Transverse colon (tissue), 4 donors: ENCODE measurements at places on chromosomes 6 and 20. TPM values are rescaled to one million over a fixed set of nuclear protein-coding genes. Genes with fewer than 3 reads are reported as not detected.

The TMEM244 gene
- not detected for total RNA-seq

The HTR1E gene
- total RNA-seq, result not detected

The DEFB132 gene
- total RNA-seq, result not detected

The MICA gene
- total RNA-seq, result 22.1 TPM

- no peaks in the 10 kb centered on the region for H3K27me3 ChIP-seq
- no peaks in the 10 kb centered on the region for H3K36me3 ChIP-seq
- H3K4me1 ChIP-seq, result no peaks in the 10 kb centered on the region
- DNase-seq, result peak; percentile 32
These were observed 27.7 kb upstream of the LAMA4 start for GRCh38 chr6:112281821-112282615.

- no peak overlapping the region for H3K27ac ChIP-seq
- no peaks in the 10 kb centered on the region for H3K4me1 ChIP-seq
- DNase-seq, result no peak
- no peak overlapping the region for H3K4me3 ChIP-seq
These were observed 4.5 kb upstream of the SPDEF start for GRCh38 chr6:34560366-34561226.

GRCh38 chr20:61660559-61660958 is 405.1 kb downstream of the TAF4 start:
- H3K4me1 ChIP-seq, result no peaks in the 10 kb centered on the region
- H3K36me3 ChIP-seq, result no peaks in the 10 kb centered on the region
- no peak overlapping the region for H3K4me3 ChIP-seq
- DNase-seq, result no peak

GRCh38 chr6:129446272-129447197 is 263.4 kb downstream of the ARHGAP18 start:
- no peaks in the 10 kb centered on the region for H3K27me3 ChIP-seq
- H3K36me3 ChIP-seq, result no peaks in the 10 kb centered on the region

- peaks cover 19% of the 10 kb centered on the region for H3K27me3 ChIP-seq
- H3K4me1 ChIP-seq, result no peaks in the 10 kb centered on the region
- no peaks in the 10 kb centered on the region for H3K36me3 ChIP-seq
These were observed 8.4 kb downstream of the IRF4 start for GRCh38 chr6:399785-400534.

DNA sequence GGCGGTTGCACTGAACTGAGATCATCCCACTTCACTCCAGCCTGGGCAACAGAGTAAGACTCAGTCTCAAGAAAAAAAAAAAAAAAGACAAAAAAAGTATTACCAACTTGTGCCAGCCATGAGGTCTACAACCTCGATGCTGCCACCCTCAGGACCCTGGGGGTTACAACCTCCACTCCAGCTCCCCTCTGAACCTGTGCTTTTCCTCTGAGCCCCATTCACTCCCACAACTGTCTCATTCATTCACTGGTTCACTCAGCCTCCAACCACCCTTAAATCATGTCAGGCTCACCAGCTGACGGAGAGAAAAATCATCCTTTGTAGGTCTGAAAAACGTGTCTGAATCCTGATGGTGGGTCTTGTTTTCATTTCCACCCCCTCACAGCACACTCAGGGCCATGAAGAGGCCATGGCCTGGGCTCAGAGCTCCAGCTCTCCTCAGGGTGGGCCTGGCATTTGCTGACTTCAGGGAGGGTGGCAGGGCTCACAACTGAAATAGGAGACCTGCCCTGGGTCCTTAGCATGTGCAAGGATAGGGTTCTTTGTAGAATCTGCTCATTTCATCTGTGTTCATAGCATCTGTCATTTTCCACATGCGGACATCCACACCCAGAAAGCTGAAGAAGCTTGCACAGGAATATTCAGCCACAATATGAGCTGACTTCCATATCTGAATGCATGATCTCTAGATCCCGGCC is 1.9 kb upstream of the ULBP1 start:
- no peak overlapping the region for H3K4me3 ChIP-seq
- no peak for DNase-seq
- H3K4me1 ChIP-seq, result peaks cover 24% of the 10 kb centered on the region
- no peaks in the 10 kb centered on the region for H3K36me3 ChIP-seq

GRCh38 chr20:51930775-51931174 is 128.5 kb upstream of the SALL4 start:
- no peak for DNase-seq
- no peak overlapping the region for H3K4me3 ChIP-seq
- H3K27me3 ChIP-seq, result no peaks in the 10 kb centered on the region
- no peak overlapping the region for H3K27ac ChIP-seq
- H3K36me3 ChIP-seq, result no peaks in the 10 kb centered on the region
- H3K4me1 ChIP-seq, result peaks cover 13% of the 10 kb centered on the region

- H3K27ac ChIP-seq, result no peak overlapping the region
- no peak overlapping the region for H3K4me3 ChIP-seq
These were observed 13.7 kb downstream of the SPATA2 start for GRCh38 chr20:49901588-49901987.

- DNase-seq, result no peak
- no peak overlapping the region for H3K4me3 ChIP-seq
- no peak overlapping the region for H3K27ac ChIP-seq
- no peaks in the 10 kb centered on the region for H3K36me3 ChIP-seq
- H3K4me1 ChIP-seq, result peaks cover 7% of the 10 kb centered on the region
These were observed 11.3 kb downstream of the SLC17A5 start for GRCh38 chr6:73642530-73642929.

DNA sequence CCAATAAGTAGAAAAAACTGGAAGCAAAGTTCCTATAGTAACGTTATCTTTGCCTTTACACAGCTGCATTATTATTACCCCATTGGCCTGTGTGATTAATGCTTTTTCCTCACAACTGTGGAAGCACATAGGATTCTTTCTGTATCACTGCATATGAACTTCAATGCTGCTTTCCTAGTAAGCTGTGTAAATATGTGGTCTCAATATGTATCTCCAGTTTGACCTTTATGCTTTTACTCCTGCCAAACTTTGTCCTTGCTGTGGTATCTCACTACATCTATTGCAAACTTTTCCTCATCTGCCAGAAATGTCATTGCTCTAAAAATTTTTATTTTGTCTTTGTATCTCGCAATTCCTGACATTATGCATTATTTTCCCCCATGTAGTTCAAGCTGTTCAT is 168.6 kb downstream of the ZFAND3 start:
- no peak for DNase-seq
- H3K36me3 ChIP-seq, result no peaks in the 10 kb centered on the region
- no peak overlapping the region for H3K4me3 ChIP-seq
- peaks cover 28% of the 10 kb centered on the region for H3K4me1 ChIP-seq

DNA sequence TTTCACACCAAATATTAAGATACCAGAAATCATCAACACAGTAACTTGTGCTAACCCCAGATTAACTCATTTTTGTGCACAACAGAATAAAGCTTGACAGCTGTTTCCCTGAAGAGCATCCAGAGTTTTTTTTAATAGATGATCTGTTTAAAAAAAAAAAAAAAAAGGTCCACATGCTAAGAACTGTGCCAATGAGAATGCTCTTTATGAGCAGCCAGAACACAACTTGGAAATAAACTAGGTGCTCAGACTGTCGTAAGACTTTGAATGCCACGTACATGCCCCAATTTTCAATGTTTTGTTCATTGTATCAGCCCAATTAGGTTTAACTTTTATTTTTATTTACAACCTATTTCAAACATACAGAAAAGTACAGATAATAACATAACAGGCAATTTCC is 47.3 kb downstream of the STAU1 start:
- no peak overlapping the region for H3K4me3 ChIP-seq
- no peaks in the 10 kb centered on the region for H3K4me1 ChIP-seq
- no peaks in the 10 kb centered on the region for H3K27me3 ChIP-seq
- no peak for DNase-seq

GRCh38 chr20:3011752-3012151 is 31.7 kb upstream of the GNRH2 start:
- no peaks in the 10 kb centered on the region for H3K4me1 ChIP-seq
- no peak overlapping the region for H3K27ac ChIP-seq
- no peak for DNase-seq
- H3K27me3 ChIP-seq, result no peaks in the 10 kb centered on the region
- no peak overlapping the region for H3K4me3 ChIP-seq

DNA sequence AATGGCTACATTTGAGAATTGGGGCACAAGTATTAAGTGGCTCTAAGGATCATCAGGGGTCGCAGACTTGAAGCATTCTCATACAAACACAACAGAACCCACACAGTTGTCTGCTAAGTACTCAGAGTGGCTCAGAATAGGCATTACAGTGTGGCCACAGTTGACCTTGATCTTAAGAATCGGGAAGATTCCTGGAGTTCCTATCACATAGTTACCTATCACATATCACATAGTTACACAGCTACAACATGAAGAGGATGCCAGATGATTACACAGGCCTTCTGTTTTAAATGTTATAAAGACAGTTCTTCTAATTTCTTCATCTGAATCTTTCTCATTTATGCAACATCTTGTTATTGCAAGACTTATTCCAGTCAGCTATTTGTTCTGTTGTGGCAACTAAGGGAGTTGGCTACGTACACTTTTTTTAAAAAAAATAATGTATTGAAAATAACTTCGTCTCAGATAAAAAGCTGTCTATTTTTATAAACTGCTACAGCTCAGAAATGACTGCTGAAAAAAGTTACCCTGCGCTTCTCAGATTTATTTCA is 129.0 kb downstream of the REV3L start:
- H3K27me3 ChIP-seq, result no peaks in the 10 kb centered on the region
- H3K36me3 ChIP-seq, result peaks cover 39% of the 10 kb centered on the region
- no peak for DNase-seq
- H3K4me1 ChIP-seq, result no peaks in the 10 kb centered on the region
- H3K27ac ChIP-seq, result no peak overlapping the region
- H3K4me3 ChIP-seq, result no peak overlapping the region

- H3K27me3 ChIP-seq, result no peaks in the 10 kb centered on the region
- H3K36me3 ChIP-seq, result no peaks in the 10 kb centered on the region
- no peak for DNase-seq
- H3K4me3 ChIP-seq, result no peak overlapping the region
These were observed 63.5 kb upstream of the QKI start for GRCh38 chr6:163351013-163351412.

GRCh38 chr20:47350181-47350550 is 6.3 kb downstream of the ZMYND8 start:
- no peaks in the 10 kb centered on the region for H3K27me3 ChIP-seq
- DNase-seq, result no peak
- no peak overlapping the region for H3K4me3 ChIP-seq
- no peaks in the 10 kb centered on the region for H3K36me3 ChIP-seq

GRCh38 chr6:168647271-168647670 is 206.3 kb downstream of the SMOC2 start:
- no peaks in the 10 kb centered on the region for H3K4me1 ChIP-seq
- no peak overlapping the region for H3K4me3 ChIP-seq
- H3K36me3 ChIP-seq, result no peaks in the 10 kb centered on the region
- no peak overlapping the region for H3K27ac ChIP-seq
- no peaks in the 10 kb centered on the region for H3K27me3 ChIP-seq
- no peak for DNase-seq
